DMS53 (cell line): ENCODE measurements at places on chromosomes 2 and 18.

DNA sequence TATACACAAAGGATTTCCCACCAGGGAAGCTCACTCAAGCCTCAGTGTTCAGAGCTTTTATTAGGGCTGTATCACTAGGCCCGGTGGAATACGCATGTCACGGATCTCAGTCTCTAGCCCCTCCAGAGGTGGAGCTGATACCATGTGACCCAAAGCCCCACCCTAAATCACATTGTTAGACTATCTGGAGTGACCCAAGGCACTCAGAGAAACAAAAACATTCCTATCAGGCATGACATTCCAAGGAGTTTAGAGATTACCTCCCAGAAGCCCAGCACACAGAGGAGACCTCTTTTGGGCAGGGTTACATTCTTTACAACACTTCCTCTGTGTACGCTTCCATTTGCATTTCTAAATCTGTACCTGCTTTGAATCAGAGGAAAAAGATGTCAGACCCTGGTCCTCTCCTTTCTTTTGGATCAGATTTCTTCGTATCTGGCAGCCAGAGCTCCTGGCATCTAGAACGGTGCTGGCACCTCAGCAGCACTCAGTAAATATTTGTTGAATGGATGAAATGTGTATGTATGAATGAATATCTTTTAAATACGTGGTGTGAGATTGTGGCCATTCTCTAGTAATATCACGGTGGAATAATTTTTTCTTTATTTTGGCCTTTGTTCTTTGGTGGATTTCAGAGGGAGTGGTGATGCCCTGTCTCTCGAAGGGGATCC lies 37.7 kb upstream of the SMAD2 start:
- DNase-seq = no peak

DNA sequence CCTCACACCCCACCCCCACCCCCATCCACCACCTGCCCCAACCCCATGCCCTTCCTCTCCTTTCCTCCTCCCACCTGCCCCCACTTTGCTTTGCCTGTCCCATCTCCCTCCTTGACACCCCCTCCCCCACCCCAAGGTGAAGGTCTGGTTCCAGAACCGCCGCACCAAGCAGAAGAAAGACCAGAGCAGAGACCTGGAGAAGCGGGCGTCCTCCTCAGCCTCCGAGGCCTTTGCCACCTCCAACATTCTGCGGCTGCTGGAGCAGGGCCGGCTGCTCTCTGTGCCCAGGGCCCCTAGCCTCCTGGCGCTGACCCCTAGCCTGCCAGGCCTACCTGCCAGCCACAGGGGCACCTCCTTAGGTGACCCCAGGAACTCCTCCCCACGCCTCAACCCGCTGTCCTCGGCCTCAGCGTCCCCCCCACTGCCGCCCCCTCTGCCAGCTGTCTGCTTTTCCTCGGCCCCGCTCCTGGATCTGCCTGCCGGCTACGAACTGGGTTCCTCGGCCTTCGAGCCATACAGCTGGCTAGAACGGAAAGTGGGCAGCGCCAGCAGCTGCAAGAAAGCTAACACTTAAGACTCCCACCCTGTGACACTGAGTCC lies 3.0 kb upstream of the ATP6V1B1 start:
- no peak for DNase-seq

DNA sequence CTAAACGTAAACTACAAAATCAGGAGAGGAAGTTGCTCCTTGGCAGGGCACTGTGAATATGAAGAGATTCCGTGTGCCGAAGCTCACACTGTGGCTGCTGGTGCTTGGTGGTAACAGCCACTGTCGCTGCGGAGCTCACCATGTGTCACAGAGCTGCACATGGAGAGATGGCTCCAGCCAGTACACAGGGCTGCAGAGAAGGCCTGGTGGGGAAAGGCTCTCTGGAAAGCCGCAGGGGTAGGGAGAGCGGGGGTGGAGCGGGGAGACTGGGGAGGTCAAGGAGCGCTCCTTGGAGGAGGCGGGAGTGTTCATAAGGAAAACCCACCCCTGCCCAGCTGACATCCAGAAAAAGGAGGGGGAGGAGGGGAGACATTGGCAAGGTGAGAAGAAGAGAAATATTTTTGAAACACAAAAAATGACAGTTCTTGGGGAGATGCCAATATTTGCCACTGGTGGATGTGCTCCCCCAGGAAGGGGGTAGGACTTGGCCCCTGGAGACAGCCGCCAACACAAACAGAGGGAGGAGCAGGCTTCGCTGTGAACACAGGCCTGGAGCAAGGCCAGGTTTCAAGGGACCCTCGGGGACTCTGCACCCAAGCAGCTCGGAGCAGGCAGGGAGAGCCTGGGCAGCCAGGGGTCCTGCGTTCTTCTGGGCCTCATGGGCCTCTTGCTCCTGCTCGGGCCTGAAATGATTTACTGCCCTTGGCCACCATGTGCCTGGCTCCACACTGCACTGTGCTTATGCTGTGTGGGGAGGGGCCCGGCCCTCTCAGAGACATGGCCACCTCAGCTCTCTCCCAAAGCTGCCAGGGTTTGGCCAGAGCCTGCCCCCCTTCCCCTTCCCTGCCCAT lies 102.6 kb upstream of the GLI2 start:
- DNase-seq = no peak

GRCh38 chr2:44137048-44137447 lies 31.6 kb upstream of the PPM1B start:
- DNase-seq = no peak

GRCh38 chr2:135703300-135703699 lies 38.4 kb upstream of the UBXN4 start:
- DNase-seq = no peak

DNA sequence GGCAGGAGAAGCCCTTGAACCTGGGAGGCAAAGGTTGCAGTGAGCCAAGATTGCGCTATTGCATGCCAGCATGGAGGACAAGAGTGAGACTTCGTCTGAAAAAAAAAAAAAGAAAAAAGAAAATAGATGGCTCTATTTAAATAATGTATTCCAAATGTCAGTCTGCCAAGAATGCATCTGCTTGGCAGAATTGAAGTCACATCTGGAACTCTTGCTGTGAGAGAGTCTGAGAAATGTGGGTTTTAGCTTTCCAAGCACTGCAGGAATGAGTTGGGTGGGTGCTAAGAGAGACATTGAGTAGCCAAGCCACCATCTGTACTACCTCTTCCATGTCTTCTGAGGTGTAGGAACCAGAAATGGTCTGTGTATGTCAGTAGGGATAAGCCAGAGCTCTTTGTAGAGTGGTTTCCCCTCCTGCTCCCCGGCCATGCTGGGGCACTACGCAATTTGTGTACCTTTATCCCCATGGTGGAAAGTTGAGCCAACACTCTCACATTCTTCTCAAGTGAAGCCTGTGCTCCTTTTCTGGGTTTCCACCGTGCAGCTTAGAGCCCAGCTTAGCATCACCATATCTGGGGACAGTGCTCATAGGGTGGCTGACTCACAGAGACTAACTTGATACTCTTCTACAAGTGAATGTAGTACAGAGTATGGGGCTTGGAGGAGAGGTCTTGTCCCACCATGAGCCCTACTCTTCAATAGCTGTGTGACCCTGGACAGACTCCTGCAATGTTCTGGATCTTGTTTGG lies 25.3 kb downstream of the IL1F10 start:
- no peak for DNase-seq
